SHP77 treated with DMSO at 0.1 percent for 48 hours (cell line): ENCODE measurements at places on chromosomes 5 and 9.

- no peak for DNase-seq
These were observed 575.8 kb upstream of the ZNF462 start for GRCh38 chr9:106287091-106287631.

DNA sequence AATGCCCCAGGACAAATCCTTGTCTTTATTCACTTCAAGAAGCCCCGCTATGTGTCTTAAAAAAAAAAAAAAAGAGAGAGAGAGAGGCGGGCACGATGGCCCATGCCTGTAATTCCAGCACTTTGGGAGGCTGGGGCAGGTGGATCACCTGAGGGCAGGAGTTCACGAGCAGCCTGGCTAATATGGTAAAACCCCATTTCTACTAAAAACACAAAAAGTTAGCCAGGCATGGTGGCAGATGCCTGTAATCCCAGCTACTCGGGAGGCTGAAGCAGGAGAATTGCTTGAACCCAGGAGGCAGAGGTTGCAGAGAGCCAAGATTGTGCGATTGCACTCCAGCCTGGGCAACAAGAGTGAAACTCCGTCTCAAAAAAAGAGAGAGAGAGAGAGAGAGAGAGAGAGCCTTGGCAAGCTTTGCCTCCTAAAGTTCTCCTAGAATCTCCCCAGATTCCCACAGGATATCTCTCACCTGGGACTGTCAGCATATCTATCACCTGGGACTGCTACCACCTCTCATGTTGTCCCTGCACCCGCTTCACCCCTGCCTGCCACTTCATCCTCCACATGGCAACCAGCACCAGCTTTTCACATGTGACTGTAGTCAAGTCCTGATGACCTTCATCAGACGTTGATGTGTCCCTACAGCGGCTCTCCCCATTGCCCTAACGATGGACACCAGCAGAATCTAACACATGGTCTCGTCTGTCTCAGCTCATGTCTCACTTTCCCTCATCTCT lies 5.8 kb downstream of the ITK start:
- no peak for DNase-seq

- DNase-seq = no peak
These were observed 61.5 kb downstream of the TSTD2 start for GRCh38 chr9:97571664-97572063.

GRCh38 chr9:34710023-34710422 lies at the start of gene CCL21:
Gene CCL21, minus strand, starts transcription at chr9:34710136. Its CDS starts 70 bp downstream, at chr9:34710066.
- DNase-seq = no peak

DNA sequence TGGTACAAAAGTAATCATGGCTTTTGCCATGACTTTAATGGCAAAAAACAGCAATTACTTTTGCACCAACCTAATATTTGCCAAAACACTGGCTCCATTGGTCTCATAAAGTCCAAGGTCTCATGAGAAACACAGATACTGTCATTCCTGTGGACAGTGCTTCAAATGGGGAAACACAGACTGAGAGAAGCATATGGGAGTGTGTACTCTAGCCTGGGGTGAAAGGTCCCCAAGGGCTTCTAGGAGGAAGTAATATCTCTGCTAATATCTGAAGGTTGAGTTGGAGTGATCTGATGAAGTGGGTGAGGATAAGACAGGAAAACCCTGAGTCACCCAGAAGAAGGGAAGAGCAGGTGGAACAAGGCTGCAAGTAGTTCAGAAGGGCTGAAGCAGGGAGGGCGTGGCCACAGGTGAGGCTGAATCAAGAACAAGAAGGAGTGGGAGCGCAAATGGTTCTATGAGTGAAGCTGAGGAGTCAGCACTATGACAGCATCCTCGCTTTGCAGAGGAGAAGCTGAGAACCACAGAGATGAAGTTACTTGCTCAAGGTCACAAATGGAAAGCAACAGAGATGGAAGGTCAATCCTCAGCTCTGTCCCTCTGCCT lies 164.1 kb downstream of the ASTN2 start:
- DNase-seq = no peak

DNA sequence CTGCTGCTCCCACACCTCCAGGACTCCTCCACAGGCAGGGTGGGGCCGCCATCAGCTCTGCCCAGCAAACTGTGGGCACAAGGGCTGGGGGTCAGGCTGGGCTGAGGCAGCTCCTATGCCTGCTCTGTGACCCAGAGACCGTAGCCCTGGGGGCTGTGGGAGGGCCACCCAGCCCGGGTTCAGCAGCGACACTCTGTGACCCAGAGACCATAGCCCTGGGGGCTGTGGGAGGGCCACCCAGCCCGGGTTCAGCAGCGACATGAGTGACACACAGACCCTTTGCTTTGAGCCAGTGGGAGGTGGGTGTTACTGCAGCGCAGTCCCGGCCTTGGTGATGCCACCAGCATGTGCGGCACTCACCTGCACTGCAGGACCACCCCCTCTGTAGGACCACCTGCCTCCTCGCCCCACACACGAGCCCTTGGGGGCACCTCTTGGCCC lies 118.9 kb upstream of the LPCAT1 start:
- DNase-seq = no peak

GRCh38 chr5:36528588-36528987 lies 77.8 kb upstream of the SLC1A3 start:
- DNase-seq = no peak

- DNase-seq = no peak
These were observed 3.8 kb upstream of the SYNPO start for GRCh38 chr5:150636391-150637244.

- DNase-seq = no peak
These were observed 33.1 kb downstream of the MFAP3 start for GRCh38 chr5:154071799-154072413.

DNA sequence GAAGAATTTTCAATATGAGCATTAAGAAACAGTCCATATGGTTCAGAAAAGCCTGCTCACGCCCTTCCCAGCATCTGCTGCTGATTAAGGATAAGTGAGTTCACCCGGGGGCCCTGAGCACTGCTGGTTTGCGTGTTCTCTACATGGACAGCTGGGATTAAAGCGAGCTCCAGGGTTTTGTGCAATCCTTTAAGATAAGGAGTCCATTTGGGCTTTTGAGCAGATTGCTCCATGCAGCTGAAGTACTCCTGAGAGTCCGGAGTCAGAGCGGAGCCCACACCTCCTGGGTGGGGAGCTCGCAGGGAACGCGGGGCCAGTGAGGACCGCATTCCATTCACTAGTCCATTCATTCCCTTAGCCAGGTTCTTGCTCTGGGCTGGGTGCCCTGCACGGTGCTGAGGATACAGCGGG lies 149.3 kb upstream of the COL5A1 start:
- no peak for DNase-seq

- no peak for DNase-seq
These were observed 96.5 kb upstream of the LHFPL2 start for GRCh38 chr5:78744951-78745534.

DNA sequence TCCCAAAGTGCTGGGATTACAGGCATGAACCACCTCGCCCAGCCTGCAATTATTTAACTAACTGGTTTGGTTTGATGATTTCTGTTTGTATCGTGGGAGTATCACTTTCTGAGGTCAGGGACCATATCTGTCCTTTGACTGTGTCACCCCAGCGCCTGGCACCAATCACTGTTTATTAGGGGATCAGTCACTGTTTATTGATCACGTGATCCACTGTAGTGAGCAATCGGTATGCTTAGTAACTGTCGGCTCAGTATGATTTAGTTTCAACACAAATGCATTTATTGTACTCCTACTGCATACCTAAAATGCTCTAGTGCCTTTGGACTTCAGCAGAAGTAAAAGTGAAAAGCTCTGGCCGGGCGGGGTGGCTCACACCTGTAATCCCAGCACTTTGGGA lies 54.8 kb downstream of the COL5A1 start:
- DNase-seq = no peak

- DNase-seq = no peak
These were observed 84.3 kb upstream of the SHB start for GRCh38 chr9:38153152-38153909.

- DNase-seq = peak; percentile 63
These were observed 10.1 kb downstream of the EEIG1 start for GRCh38 chr9:127970401-127971313.

GRCh38 chr9:86242071-86242470 lies 17.4 kb downstream of the C9orf153 start:
- no peak for DNase-seq

- no peak for DNase-seq
These were observed 352.9 kb downstream of the DNAH5 start for GRCh38 chr5:13591621-13592020.

DNA sequence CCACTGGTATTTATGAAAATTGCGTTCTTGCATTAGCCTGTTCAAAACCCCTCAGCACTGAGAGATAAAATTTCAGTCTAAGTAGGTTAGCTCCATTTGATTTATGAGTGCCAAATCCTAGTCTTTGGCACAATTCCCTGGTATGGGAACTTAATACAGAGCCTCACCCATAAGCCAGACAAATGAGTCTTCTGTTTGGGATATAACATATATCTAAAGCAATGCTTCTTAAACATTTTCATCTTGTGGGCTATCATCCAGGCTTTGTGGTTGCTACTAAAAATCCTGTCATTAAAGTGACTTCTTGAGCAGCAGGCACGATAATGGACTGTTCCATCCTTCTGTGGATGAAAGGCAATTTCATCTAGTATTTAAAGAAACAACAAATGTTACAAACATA lies 419.5 kb upstream of the ACTBL2 start:
- no peak for DNase-seq

DNA sequence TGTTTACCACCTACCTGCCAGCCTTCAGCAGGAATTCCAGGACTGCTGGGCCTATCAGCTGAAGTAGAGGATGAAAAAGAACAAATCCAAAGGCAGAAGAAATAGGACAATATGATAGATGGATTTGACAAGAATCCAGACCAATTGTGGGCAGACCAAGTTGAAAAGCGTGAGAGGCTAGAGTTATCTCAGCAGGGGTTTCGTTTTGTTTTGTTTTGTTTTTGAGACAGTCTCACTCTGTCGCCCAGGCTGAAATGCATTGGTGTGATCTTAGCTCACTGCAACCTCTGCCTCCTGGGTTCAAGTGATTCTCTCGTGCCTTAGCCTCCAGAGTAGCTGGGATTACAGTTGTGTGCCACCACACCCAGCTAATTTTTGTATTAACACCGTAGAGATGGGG lies 113.2 kb downstream of the PALM2AKAP2 start:
- no peak for DNase-seq

DNA sequence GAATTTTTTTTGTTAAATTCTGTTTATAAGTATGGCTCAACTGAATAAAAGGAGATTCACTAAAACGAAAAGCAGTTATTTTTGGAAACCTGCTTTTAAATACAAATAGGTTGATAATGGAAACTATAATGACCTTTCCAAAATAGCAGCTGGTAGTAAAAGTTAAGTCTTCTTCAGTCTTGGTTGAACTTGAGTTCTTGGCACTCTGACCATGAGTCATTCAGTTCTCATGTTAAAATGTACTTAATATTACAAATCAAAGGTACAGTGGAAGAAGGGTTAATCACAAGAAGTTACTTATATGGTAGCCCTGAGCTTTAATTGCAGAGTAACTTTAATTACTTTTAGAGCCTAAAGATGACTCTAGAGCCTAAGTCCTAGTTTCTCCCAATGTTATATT lies 62.1 kb downstream of the KLF9 start:
- DNase-seq = no peak

DNA sequence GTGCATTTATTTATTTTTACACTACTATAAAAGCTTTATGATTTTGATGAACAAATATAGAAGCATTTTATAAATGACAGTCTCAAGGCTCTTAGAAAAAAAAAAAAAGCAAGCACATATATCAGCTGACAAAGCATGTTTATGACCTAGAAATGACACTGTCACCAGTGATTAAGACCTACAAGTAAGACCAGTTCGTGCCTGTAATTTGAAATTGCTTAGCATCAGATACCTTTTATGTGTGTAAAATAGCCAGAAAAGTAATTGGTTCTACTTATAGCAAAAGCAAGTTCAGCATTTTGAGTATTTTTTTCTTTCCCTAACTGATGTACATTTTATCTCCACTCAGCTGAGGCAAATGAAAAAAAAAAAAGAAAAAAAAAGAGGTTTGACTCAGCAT lies 808.4 kb downstream of the CDH18 start:
- DNase-seq = peak; percentile 33

DNA sequence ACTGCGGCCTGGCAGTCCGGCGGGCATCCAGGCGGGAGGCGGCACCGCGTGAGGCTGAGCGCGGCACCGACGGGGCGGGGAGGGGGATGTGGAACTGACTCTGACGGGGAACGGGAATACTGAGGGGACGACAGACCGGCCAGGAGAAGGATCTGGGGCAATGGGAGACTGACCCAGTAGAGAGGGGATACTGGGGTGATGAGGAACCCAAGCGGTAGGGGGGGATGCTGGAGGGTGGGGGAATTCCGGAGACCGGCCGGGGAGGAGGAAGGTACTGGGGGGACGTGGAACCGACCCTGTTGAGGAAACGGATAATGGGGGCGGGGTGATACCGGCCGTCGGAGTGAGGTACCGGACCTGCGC lies 423 bp downstream of the IPPK start:
- no peak for DNase-seq

- DNase-seq = no peak
These were observed 172.5 kb downstream of the CRB2 start for GRCh38 chr9:123528501-123528900.

GRCh38 chr5:72991394-72991793 lies 35.6 kb downstream of the FCHO2 start:
- DNase-seq = no peak

DNA sequence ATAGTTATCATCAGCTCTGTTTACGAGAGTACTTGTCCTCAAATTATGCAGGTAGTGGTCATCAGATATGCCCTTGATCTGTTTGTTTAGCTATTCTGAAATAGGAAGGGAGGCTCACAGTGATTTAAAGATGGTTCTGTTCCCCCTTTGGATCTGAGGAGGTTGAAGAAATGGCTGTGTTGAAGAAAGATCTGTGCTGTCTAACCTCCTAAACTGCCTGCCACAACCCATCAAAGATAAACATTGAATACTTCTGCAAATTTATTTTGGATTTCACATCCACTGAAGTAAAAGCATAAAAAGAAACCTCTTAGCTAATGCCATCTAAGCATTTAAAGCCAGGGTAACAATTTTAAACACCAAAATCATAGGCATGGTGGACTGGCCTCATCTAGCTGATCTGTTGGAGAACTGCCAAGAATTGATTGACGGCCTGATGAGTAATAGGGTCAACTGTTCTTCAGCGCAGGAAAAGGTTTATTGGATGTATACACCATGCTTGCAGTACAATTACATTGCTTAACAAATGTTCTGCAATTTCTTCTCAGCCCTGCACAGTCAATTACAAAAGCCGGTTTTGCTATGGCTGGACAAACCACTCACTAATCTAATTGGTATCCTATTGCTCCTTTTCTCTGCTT lies 97.6 kb downstream of the SEMA6A start:
- no peak for DNase-seq
